A172 (cell line): ENCODE measurements at places on chromosomes 3 and 15.

DNA sequence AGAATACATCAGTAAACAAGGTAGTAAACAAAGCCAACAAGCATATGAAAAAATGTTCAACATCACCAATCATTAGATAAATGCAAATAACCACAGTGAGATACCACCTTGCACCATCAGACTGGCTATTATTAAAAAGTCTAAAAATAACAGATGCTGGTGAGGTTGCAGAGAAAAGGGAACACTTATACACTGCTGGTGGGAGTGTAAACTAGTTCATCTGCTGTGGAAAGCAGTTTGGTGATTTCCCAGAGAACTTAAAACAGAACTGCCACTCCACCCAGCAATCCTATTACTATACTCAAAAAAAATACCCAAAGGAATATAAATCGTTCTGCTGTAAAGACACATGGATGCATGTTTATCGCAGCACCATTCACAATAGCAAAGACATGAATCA lies 30.3 kb upstream of the ZBTB38 start:
- DNase-seq, result no peak

- no peak for DNase-seq
These were observed 433.8 kb upstream of the SUCLG2 start for GRCh38 chr3:68088216-68088615.

- DNase-seq, result no peak
These were observed 64.5 kb upstream of the LRIG1 start for GRCh38 chr3:66565301-66565700.

DNA sequence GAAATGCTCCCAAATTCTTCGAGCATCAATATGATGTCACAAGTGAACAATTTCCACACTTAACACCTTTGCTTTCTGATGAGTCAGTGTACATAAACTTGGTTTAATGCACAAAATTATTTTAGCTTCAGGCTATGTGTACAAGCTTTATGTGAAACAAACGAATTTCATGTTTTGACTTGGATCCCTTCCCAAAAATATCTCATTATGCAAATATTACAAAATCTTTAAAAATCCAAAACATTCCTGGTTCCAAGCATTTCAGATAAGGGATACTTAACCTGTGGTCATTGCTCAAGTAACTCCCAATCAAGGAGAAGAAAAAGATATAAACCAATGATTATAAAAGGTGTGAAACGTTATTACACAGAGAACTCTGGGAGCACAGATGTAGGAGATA lies 25.2 kb downstream of the RAB5A start:
- peak; percentile 38 for DNase-seq

GRCh38 chr3:4314688-4315087 lies 11.5 kb downstream of the SETMAR start:
- no peak for DNase-seq

DNA sequence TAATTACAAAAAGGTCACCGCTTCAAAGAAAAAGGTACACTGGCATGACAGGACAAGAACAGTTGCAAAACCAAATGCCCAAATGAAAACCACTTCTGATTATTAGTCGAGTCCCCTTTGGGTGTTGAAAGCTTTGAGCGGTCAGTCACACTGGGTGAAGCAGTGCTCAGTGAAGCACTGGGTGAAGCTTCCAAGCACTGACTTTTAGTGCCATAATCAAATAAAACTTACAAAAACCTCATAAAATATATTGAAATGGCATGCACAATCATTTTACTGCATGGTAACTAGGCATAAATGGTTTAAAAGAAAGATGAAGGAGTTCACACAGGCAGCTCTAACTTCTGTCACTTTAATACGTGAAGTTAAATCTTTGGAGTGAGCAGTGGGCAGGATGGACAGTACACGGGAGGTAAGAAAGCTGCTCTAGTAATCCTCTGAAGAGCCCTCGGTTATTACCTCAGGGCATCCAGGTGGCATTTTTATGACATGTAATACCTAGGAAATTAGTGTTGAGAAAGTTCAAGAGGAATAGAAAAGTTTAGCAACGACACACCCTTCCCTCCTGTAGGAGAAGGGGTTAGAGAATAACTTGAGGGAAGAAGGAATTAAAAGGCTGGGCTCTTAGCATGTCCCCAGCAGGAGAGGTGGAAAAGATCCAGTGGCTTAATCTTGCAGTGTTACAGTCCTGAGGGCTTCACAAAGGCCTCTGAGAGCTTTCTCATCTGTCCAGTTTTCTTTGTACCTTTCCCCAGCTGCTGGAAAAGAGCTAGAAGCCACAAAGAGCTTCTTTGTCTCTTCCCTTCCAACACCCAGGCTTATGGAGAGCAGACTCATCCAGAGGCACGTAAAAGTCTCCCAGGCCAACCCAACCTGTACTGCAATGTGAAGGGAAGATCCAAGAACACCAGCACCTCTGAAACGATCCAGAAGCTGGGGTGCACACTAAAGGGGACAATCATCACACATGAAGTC lies 64.9 kb upstream of the MYO5C start:
- DNase-seq, result no peak

DNA sequence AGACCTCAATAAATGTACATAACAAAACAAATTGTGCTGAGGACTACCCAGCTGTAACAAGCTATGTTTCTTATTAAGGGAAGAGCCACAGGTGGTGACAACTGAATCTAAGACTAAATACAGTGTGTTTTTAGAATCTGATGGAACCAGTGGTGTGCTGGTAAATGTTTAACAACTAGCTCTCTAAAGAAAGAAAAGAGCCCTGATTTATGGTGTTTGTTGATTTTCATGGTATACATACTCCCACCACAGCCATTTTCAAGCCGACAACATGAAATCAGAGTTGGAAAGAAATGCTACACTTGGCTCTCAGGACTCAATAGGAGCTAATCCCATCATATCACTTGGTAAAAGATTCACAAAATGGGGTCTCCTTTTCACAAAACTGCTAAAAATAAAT lies 89.8 kb upstream of the FNDC3B start:
- no peak for DNase-seq

GRCh38 chr3:139534455-139534812 lies 5.1 kb downstream of the RBP1 start:
- DNase-seq, result peak; percentile 85

DNA sequence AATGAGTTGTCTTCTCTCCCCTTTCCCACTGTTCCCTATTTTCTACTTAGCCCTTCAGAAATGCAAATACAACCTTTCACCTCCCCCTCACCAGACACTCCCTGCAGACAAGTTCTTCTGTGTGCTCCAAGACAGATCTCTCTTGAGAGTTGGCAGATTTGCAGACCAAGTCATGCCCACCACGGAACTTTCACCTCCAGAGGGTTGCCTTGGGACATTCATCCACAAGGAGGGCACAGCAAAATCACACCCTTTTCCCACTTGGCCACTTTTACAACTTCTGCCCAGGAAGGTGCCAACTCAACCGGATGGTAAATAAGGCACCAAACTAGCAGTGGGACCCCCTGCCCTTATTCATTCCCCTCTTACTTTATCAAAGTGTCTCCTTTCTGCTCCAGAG lies 53.5 kb downstream of the SLC30A4 start:
- no peak for DNase-seq

DNA sequence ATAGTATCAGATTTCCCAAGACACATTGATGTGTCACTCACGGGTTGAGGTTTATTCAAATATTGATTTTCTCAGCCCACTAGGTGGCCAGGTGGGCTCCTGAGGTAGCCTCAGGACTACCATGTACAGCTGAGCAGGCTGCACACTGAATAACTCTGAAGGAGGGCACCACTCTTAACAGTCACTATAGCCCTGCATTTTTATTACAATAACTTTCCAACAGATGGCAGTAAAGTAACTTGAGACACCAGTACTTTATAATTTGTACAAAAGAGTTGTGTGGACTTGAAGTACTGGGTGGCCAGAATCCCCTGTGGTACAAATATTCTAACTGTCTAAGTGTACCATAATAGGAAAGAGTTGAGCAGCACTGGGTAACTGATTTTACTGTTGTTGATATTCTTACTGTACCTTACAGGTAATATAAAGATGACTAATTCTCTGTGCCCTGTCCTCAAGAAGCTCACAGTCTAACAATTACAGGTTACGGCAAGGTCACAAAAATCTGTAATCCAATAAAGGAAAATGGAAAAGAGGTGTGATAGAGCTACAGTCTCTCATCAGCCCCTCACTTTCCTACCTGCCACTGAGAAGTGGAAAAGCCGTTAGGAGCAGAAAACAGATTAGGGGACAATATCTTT lies 76.0 kb downstream of the ETFA start:
- peak; percentile 51 for DNase-seq

- no peak for DNase-seq
These were observed 28.1 kb downstream of the SLMAP start for GRCh38 chr3:57784089-57784735.

- DNase-seq, result no peak
These were observed 41.5 kb downstream of the PCNP start for GRCh38 chr3:101615525-101615924.

- no peak for DNase-seq
These were observed 100.5 kb downstream of the NAALADL2 start for GRCh38 chr3:174959556-174960065.

DNA sequence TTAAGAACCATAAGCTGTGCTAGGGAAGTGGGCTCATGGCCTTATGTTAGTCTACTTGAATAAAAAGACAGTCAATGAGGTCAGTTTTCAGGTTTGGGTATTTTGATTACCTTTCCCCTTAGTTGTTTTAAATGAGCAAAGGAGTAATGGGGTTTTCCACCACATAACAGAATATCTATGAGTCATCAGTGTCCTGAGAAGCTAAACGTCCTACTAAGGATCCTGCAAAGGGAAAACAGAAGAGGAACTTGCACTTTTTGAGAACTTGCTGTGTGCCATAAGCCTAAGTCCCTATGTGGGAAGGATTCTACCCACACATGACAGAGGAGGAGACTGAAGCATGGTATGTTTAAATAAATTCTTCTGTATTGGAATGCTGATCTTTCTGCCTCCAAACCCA lies 292.8 kb upstream of the TMC3 start:
- DNase-seq, result no peak

DNA sequence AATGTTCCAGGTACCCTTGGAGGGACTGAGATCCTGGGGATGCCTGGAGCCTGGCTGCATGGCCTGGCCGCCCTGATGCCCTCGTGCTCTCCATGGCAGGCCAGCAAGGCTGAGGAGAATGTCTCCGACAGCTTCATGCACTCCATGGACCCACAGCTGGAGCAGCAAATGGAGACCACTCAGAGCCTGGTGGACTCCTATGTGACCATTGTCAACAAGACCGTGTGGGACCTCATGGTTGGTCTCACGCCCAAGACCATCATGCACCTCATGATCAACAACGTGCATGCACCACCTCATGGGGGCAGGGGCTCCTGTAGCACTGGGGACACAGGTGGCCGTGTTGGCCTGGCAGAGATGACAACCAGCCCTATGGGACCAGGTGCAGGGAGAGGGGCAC lies 19.7 kb downstream of the GOLGA6A start:
- no peak for DNase-seq

GRCh38 chr3:66496746-66497145 lies 4.1 kb downstream of the LRIG1 start:
- no peak for DNase-seq

- DNase-seq, result no peak
These were observed 67.8 kb downstream of the GPR176 start for GRCh38 chr15:39852250-39852649.

- DNase-seq, result peak; percentile 75
These were observed 545.0 kb downstream of the ZPLD1 start for GRCh38 chr3:102979682-102980354.

DNA sequence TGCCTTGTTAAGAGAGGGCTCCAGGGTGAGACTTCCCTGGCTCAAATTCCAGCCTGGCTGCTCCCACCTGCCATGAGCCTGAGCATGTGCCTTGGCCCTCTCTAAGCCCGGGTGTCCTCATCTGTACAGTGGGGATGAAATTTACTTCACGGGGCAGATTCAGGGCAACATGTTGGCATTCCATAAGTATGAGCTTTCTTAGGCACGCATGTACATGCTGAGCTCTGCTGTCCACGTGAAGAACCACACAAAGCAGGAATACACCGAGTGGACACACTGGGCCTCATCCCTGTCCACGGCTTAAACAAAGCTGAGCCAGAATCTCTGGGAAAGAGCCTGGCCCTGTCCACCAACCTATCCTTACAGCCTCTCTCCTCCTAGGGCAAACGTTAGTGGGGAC lies 167.4 kb downstream of the OSBPL10 start:
- no peak for DNase-seq

- peak; percentile 6 for DNase-seq
These were observed 519.7 kb downstream of the FGF12 start for GRCh38 chr3:192207651-192208050.

GRCh38 chr3:62211675-62212429 lies 161.5 kb downstream of the FEZF2 start:
- no peak for DNase-seq

- DNase-seq, result no peak
These were observed 12.7 kb upstream of the RFC4 start for GRCh38 chr3:186818956-186819355.

- DNase-seq, result no peak
These were observed 1.7 kb upstream of the CX3CR1 start for GRCh38 chr3:39281533-39281932.

DNA sequence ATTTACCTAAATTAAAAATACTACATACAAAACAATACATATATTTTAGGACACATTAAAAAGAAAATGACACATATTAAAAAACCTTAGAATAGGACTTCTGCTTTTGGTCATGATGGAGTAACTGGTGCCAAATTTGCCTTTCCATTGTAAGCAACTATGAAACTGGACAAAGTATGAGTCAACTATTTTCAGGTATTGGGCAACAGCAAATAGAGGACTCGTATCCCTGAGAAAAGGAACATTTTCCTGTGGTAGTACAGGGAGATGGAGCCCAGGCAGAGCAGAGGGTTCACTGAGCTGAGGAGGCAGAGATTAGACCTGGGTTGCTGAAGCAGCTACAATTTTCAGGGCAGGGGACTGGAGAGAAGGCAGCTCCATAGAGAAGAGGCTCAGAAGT lies 14.7 kb downstream of the CCR1 start:
- DNase-seq, result no peak

DNA sequence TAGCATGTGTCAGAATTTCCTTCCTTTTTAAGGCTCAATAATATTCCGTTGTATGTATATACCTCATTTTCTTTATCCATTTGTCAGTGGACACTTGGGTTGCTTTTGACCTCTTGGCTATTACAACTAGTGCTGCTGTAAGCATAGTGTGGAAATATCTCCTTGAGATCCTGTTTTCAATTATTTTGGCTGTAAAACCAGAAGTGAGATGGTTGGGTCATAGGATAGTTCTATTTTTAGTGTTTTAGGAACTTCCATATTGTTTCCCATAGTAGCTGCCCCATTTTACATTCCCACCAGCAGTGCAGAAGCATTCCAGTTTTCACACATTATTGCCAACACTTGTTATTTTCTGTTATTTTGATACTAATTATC lies 70.4 kb upstream of the C15orf39 start:
- no peak for DNase-seq

DNA sequence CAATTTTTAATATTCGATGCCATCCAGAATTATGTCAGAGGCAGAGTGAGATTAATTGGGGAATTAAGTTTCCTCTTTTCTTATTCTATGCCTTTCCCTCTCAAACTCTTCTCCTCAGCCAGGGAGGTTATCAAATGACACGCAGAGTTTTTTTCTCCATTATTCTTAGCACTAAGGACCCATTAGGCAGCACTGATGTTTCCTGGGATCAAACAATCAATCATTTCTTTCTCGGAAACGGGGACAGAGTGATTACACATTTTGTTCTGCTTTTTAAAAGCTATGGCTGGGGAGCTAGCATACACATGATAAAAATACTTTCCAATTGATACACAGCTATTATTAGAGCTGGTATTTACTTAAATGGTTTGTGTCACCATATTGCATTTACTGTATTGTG lies 35.3 kb upstream of the PSMD6 start:
- no peak for DNase-seq

- no peak for DNase-seq
These were observed 630 bp downstream of the CACNA2D2 start for GRCh38 chr3:50502584-50503423.

- no peak for DNase-seq
These were observed 43.8 kb downstream of the MSL2 start for GRCh38 chr3:136152176-136152843.
